ENCODE measurements at places on chromosomes 5 and 9.
A peak's percentile ranks its signal among the peaks of the same experiment; 100 is the strongest.

- peak; percentile 12 for DNase-seq
Measured at GRCh38 chr9:113155911-113156588, 5.2 kb downstream of the SLC31A2 start.

- no peak for DNase-seq
Measured at GRCh38 chr5:143121135-143121475, 282.4 kb downstream of the NR3C1 start.

DNA sequence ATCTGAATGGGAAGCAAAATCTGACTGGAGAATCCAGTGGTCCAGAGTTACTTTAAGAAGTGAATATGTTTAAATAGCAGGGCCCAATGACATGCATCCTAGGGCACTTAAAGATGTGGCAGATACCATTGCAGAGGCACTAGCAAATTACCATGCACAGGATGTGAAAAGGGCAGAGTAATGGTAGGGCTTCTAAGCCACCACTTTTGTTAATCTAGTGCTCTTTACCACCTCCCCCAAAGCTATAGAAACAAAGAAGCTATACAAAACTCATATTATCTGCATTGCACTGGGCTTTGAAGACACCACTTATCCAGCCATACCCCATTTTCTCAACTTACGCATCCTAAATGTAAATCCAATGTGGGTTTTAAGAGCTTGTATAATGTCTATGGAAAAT lies 81.2 kb downstream of the ZCCHC7 start:
- DNase-seq: no peak

DNA sequence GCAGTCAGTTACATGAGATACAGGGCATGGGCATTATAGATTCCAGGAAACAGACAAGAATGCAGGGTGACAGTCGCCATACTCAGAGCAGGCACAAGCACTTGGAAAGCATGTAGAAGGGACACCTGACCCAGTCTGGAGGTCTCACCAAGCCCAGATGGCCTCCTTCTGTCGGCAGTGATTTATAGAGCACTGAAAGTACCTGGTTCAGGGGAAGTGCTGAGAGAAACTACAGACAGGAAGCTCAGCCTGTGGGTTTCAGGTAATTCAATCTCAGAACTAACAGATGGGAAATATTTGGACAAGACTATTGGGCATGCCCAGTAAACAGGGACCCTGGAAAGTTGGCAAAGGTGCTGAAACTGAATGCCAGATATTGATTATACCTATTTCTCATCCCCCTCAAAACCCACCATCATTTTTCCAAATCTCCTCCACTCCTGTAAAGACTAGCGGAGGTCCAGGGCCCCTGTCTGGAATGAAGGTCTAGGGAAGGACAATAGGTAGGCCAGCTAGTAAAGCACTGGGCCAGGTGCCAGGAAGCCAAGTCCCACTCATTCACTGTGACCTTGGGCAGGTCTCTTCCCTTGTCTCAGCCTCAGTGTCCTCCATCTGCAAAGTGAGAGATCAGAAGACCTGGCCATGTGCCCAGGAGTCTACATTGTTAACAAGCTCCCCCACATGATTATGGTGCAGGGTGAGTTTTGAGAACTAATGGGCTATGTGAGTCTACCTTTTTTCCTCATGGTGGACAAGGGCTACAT lies 26.9 kb downstream of the KLHL3 start:
- no peak for DNase-seq

- no peak for DNase-seq
Measured at GRCh38 chr5:168219515-168220410, 71.7 kb upstream of the WWC1 start.

DNA sequence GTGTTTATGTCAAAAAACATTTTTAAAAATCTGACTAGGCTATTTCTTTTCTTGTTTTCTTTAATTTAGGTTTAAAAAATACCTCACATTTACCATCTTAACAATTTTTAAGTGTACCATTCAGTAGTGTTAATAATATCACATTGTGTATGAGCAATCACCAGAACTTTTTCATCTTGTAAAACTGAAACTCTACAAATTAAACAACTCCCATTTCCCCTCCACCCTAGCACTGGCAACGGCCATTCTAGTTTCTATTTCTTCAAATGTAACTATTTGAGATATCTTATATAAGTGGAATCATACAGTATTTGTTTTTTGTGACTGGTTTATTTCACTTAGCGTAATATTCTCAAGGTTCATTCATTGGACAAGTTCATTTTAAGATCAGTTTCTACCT lies 27.7 kb downstream of the PLCXD3 start:
- no peak for DNase-seq

GRCh38 chr9:130780415-130780814 lies 54.6 kb upstream of the ABL1 start:
- no peak for DNase-seq

DNA sequence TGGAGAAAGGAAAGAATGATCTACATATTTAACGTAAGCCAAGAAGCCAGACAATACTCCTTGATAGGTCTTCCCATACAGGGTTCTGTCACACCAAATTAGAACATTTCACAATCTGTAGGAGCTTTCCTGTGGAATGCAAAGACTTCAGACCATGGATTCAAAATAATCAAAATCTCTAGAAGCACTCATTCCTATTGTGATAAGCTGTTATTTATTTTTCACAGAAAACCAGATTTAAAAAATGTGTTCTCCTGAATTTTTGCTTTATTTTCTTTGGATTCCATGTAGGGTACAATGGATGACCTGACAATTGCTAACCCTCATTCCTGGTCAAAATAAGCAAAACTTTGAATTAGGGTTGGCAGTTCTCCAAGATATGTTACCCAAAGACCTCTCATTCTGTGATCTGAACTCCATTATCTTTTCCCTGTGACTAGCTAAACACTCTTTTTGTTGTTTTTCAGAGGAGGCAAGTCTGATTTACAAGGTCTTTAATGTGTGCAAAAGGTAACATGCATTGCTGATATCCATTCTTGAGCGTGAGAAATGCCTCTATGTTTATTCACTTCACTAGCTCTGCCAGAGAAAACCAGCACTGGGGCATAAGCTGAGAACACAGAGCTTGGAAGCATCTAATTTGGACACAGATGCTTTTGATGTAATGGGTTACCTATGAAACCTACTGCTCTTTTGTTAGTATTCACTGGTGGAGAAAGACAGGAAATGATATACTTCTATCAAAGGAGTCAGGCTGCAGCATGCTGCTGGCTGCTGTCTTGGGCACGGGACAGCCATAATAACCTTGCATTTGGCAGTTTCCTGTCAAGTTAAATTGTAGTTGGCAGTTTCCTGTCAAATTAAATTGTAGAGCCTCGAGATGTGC lies 31.4 kb downstream of the ACTBL2 start:
- DNase-seq: no peak

DNA sequence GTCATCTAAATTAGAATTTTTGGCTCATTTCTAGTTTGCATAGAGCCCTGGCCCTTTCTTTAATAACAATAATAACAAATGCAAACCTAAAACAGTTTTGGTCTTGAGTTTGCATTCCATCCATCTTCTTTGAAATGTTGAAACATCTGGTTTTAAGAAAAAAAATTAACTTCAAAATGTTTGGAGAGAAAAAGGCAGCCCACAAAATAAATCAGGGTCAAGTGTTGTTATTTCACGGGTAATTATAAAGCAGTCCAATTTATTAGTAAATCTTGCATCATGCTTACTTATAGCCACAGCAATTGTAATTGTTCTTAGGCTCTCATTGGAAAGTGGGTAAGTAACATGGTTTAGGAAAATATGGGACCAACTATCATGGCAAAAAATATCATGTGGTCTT lies 247.0 kb upstream of the MEF2C start:
- no peak for DNase-seq

- no peak for DNase-seq
Measured at GRCh38 chr9:90308691-90309090, 333.9 kb downstream of the DIRAS2 start.

GRCh38 chr5:138979684-138980280 lies 104.6 kb upstream of the LRRTM2 start:
- DNase-seq: no peak

GRCh38 chr9:110283751-110284150 lies 27.4 kb upstream of the TXN start:
- no peak for DNase-seq

- no peak for DNase-seq
Measured at GRCh38 chr9:137534256-137535119, 15.7 kb downstream of the PNPLA7 start.

DNA sequence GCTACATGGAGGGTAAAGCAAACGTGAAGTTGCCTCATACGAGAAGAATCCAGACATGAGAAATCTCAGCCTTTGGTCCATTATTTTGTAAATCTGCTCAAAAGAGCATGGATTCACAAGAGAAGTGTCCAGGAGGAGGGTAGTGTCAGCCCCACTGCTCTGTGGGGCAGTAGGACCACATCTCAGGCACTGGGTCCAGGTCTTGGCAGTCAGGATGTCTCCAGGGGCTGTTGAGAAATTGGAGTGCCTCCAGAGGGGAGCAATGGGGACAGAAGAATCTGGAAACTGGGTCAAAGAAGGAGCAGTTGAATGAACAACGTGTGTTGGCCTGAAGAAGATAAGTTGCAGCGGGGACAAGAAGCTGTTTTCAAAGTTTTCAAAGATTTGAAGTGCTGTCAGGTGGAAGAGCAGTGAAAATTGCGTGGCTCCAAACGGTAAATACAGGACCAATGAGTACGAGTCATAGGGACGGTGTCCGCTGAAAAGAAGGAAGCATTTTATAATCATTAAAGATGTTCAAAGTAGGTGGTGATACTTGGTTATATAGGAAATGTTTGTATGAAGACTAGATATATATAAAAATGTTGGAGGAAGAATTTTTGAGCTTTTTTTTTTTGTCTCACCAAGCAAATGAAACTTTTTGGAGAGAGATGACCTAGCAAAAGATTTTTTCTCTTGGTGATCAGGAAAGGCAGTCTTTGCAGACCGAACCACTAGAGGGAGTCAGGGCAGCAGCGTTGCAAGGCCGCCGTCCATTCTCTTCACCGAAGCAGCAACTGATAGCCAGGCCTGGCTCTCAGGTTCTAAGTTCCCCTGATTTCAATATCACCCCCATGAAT lies 57.1 kb upstream of the ZBED3 start:
- DNase-seq: peak; percentile 54

DNA sequence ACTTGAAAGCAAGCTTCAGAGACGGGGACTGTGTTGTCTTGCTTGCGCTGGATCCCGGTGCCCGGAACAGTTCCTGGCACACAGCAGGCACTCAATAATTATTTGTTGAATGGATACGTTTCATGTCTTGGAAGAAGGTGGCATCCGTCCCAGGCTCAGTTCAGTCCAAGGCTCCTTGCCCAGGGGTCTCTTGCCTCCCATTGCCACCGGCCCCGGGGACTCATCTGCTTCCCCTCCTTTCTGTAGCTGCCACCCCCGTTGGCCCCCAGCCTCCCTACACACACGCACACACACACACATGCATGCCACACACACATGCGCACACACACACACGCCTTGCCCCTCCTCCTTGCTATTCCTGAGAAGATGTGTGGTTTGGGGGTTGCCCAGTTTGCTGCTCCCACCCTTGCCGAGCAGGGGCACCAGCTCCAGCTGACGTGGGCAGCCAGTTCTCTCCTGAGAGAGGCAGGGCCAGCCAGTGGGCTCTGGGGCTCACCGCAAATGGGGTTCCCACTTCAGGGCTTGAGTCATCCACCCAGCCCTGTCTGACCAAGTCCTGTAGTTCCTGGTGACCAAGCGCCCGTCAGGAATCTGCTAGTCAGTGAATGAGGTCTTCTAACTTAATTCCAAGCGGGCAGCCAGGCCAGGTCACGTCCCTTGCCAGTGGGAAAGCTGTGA lies 41.8 kb downstream of the HK3 start:
- no peak for DNase-seq

GRCh38 chr9:2477755-2478154 lies 143.8 kb upstream of the VLDLR start:
- no peak for DNase-seq

DNA sequence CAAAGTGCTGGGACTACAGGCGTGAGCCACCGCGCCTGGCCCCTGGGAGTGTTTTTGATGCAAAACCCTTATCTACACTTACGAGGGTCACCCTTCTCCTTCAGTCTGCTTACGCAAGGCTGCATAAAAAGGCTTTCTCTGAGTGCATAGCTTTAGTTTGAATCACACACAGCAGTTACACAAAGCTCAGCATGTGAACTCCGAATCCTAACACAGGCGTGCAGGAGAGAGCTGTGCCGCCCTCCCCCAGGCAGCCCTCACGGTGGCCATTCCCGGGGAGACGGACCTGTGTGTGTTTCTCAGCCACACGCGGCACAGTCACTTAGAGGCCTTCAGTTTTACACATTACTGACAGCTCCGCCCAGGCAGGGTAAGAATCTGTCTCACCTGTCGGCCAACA lies 26.7 kb downstream of the EXD3 start:
- no peak for DNase-seq

DNA sequence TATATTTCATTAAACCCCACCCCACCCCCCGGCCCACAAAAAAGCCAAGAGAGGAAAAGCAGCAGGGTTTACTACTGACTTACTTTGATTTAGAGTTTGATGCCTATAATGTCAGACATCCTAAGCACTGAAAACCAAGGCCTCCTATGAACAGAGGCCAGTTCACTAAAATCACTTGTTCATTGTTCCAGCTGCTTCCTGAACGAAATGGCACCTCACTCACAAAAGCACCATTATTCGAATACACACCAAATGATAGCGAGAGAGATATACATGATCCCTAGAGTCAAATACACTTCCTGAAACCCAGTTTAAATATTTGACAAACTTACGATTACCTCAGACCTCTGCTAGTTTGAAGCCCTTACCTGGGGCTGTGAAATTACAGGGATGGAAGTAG lies 66.6 kb downstream of the LPAR1 start:
- no peak for DNase-seq

GRCh38 chr5:1644810-1645571 lies 121.2 kb upstream of the LPCAT1 start:
- peak; percentile 85 for DNase-seq

GRCh38 chr5:72138943-72139521 lies 31.8 kb downstream of the MAP1B start:
- no peak for DNase-seq

DNA sequence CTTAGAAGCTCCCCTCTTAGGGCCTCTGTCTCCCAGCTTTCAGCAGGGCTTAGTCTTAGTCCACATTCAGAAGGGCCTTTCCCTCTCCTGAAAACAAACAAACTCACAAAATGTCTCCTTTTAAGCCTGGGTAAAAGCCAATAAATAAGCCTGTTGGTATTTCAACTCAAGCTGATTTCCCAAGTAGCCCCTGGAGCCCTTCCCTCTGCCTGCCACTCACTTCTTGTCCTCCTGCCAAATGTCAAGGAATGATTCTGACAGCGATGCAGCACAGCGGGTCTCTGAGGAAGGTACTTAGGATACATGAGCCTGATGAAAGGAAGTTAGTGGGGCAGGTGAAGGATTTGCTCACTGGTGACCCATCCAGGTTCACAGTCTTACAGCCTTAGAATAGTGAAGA lies 210.5 kb downstream of the PJA2 start:
- DNase-seq: no peak

DNA sequence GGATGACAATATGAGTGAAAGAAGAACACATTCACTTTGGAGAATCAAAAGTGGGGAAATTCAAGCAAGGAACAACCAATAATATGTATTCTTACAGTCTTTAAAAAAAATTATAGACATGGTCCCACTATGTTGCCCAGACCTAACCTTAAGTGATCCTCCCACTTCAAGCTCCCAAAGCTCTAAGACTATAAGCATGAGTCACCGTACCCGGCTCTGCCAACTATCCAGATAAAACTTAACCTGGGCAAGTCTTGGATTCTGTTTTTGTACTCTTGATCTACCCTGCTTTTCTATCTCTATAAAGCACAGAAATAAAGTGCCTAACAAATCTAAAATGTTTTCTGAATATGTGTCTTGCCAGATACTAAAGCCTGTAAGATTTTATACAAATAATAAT lies 30.9 kb downstream of the CEMIP2 start:
- DNase-seq: no peak

GRCh38 chr5:32390819-32391591 lies 53.5 kb downstream of the ZFR start:
- no peak for DNase-seq

All from stimulated activated CD4-positive, alpha-beta T cell treated with anti-CD3 and anti-CD28 coated beads, Interleukin-4, amount 100 ng/mL, for 1 hour (primary cell).